Dermis microvascular lymphatic vessel endothelial cell (primary cell): ENCODE measurements at places on chromosomes 5 and 9. TPM values are rescaled to one million over a fixed set of nuclear protein-coding genes. Genes with fewer than 3 reads are reported as not detected.
A peak's percentile ranks its signal among the peaks of the same experiment; 100 is the strongest.

- no peak for DNase-seq
These were observed 167.1 kb upstream of the MVB12B start for GRCh38 chr9:126159430-126160060.

- DNase-seq: no peak
These were observed 73.2 kb upstream of the UNC5A start for GRCh38 chr5:176736931-176737745.

DNA sequence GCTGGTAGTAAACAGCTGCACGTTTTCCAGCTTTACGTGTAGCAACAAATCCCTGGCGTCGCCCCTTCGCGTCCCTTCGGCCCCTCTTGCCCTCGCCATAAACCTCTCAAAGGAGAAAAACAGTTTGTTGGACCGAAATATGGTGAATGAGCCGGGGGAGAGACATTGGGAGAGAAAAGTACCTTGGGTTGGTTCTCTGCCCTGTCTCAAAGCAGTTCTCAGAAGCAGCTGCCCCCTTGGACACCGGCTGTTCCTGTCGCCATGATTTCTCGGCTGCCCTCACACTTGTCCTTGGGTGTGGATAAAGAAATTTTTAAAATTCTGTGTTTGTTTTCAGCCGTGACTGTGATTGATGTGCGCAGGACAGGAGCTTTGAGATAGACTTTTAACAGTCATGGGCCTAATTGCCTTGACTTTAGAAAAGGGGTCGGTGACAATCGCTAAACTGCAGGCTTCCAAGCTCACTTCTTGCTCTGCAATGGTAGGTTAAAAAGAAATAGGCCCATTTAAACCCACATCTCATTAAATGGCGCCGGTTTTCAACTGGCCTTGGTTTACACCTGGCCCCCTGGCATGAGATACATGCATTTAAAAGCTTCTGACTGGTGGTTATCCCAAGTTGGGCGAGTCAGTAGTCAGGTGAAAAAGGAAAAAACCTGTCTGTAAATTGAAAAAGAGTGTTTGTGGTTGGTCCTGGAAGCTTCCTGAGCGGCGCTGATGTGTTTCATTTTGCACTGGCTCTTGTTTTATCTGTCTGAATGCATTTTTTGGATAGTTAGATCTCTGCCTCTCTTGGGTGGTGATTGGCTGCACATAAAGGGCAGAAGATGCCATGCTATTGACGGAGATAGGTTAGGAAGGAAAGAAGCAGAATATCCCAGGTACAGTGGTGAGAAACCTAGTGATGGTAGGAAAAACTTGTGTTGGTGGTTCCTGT, 983 bp downstream of the RCL1 start:
- no peak for DNase-seq

C1QTNF3 gene
- 0.64 and 1.1 TPM in 2 replicates for total RNA-seq

DNA sequence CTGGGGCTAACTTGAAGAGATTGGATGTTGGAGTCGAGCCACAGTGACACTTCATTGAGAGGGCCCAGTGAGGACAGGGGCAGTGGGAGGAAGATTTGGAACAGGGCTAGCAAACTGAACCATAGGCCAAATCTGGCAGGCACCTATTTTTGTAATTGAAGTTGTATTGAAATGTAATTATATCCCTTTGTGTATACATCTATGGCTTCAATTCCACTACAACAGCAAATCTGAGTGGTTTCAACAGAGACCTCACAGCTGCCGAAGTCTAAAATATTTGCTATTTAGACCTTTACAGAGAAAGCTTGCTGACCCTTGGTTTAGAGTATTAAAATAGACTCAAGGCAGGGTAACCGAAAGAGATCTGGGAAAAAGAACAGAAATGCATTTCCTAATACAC, 4.7 kb upstream of the TNFSF8 start:
- DNase-seq: no peak

MEIKIN gene
- not detected in 2 replicates for total RNA-seq

PCDHA11 gene
- total RNA-seq: under 0.01 TPM in 1 of 2 replicates, not detected in the other

GRCh38 chr5:41869724-41870626, at the start of gene OXCT1:
OXCT1 (minus strand) TSS chr5:41870425; CDS start chr5:41870358, 67 bp downstream.
- peak; percentile 51 for DNase-seq

GRCh38 chr5:61416420-61416819, 84.4 kb downstream of the ZSWIM6 start:
- DNase-seq: no peak

DNA sequence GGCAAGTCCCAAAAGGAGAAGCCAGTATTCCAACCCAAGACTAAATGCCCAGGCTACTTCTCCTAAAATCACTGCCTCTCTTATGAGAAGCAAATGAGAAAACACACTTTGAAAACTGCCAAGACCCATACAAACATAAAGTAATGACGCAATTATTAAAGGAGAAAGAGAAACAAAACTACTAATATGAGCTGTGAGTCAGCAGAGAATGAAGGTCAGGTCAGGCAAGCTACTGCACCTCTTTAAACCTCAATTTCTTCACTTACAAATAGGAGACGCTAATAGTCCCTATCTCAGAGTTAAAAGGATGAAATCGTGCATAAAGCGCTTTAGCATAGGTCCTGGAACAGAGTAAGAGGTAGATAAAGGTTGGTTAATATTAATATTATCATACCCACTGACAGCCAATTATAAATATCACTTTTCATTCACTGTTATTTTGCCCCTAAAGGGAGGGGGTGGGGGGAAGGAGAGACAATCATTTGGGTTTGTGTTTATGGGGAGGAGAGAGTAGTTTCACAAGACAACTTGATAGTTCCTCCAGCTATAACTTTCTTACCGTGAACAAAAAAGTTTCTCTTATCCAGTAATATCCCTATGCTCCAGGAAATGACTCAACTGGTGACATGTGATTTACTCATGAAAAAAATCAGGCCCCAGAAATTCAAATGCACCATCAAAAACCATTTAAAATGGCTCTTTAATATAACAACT, 3.6 kb downstream of the PSMB7 start:
- peak; percentile 76 for DNase-seq

DNA sequence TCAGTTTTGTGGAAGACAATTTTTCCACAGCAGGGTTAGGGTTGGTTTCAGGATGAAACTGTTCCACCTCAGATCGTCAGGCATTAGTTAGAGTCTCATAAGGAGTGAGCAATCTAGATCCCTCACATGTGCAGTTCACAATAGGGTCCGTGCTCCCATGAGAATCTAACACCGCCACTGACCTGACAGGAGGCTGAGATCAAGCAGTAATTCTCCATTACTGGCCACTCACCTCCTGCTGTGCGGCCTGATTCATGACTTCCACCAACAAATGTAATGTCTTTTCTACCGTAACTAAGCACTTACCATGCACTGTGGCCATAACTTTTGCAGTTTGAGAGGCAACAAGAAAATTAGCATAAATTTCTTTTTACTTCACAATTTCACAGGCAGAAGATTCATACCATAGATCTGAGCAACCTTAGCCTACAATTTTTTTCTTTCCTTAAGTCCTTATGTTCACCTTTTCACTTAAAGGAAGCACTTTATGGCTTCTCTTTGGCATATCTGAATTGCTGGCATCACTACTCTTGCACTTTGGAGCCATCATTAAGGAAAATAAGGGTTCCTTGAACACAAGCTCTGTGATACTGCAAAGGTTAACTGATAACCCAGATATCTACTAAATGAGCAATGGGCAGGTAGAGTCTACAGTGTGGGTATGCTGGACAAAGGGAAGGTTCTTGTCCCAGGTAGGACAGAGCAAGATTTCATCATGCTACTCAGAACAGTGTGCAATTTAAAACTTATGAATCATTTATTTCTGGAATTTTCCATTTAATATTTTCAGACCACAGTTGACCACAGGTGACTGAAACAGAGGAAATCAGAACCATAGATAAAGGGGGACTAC, 83.0 kb upstream of the IFNK start:
- no peak for DNase-seq

GDF9 gene
- total RNA-seq: under 0.01 TPM in 1 of 2 replicates, not detected in the other

EDIL3 gene
- total RNA-seq: under 0.01 TPM in 2 replicates

SLC6A18 gene
- total RNA-seq: not detected in 2 replicates

OR1J1 gene
- total RNA-seq: not detected in 2 replicates

ELAVL2 gene
- total RNA-seq: 0.25 and 0.77 TPM in 2 replicates

NOTCH1 gene
- 70.2 and 159 TPM in 2 replicates for total RNA-seq

NOL6 gene
- 11.7 and 17.2 TPM in 2 replicates for total RNA-seq

SLU7 gene
- total RNA-seq: 35.9 and 40.3 TPM in 2 replicates

DNA sequence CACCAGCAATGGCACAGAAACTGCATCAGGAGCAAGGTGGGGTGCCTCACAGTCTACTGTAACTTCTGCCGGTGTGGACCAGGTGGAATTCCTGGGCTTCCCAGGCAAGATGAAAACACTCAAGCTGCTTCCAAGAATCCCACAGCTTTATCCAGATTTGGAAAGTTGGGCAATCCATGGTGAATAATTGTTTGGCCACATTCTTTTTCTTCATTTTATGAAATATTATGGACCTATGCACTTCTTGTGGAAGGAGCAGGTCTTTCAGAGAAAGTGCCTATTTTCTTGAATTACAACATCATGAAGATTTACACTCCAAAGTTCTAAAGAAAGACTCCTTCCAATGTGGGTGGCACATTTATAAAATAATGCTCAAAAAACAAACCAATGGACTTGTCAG, 503.6 kb downstream of the SEMA5A start:
- no peak for DNase-seq

PCDHGC5 gene
- 0.26 and 0.51 TPM in 2 replicates for total RNA-seq

DNA sequence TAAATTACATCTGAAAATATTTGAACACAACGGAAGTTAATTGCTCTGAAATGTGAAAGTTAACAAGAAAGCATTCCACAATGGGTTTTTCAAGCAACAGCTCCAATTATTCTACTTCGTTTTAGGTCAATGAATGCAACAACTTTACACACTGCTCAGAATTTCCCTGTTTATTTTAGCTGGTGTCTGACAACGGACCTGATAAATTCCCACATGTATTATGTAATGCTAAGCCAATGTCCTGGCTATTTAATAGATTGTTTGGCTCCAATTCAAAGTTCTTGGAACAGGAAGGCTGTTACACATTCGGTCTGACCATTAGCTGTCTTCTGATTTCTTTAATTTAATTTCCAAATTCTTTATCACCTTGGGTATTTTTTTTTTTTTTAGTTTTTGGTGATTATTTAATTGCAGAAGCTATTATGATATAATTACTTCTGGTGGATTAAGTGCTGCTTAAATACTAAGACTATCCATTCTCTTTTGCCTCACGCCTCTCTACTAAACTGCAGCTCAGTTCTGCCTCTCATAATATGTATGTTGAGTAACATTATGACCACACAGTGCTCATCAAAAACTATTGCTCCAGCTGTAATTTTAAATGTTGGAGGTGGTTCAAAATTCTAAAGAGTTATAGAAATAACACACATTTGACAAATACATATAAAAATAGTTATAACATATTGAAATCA, 57.9 kb downstream of the MEF2C start:
- peak; percentile 94 for DNase-seq

DNA sequence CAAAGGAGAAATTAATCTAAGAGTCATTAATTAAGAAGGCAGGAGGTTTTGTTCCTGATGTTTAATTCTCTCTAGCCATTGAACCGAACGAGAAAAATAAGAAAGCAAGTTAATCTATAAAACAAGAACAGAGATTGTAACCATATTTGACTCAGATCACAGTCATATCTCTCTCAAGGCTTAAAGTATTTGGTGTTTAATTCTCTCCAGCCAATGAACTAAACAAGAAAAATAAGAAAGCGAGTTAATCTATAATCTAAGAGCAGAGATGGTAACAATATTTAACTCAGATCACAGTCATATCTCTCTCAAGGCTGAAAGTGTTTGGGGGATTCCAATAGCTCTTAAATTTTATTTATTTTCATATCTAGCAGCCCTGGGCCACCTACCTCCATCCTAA, 74.4 kb upstream of the SHISAL2B start:
- DNase-seq: no peak
